ENCODE measurements at places on chromosomes 6 and 20. TPM values are rescaled to one million over a fixed set of nuclear protein-coding genes. Genes with fewer than 3 reads are reported as not detected.

The C6orf118 gene
- total RNA-seq = 0.04 TPM

The ADGB gene
- total RNA-seq = not detected

The CTAGE9 gene
- not detected for total RNA-seq

The BACH2 gene
- total RNA-seq = 5.0 TPM

The CALHM4 gene
- not detected for total RNA-seq

The KIZ gene
- total RNA-seq = 11.4 TPM

The C6orf163 gene
- 0.55 TPM for total RNA-seq

The SUMO4 gene
- not detected for total RNA-seq

The PTCRA gene
- total RNA-seq = not detected

The ZNF217 gene
- total RNA-seq = 40.0 TPM

The NMBR gene
- total RNA-seq = not detected

The LPIN3 gene
- 18.2 TPM for total RNA-seq

- DNase-seq = no peak
Measured at GRCh38 chr6:130935978-130936377, 108.8 kb downstream of the SMLR1 start.

DNA sequence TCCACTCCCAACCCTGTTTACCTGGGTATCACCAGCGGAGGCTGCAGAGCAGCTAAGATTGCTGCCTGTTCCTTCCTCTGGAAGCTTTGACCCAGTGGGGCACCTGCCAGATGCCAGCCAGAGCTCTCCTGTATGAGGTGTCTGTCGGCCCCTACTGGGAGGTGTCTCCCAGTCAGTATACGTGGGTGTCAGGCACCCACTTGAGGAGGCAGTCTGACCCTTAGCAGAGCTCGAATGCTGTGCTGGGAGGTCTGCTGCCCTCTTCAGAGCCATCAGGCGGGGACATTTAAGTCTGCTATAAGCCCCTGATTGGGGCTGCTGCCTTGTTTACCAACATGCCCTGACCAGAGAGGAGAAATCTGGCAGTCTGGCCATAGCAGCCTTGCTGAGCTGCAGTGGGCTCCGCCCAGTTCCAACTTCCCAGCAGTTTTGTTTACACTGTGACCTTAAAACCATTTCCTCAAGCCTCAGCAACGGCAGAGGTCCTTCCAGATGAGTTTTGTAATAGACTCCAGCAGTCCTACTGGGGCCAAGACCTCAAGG is 2.8 kb downstream of the RAET1E start:
- DNase-seq = no peak

DNA sequence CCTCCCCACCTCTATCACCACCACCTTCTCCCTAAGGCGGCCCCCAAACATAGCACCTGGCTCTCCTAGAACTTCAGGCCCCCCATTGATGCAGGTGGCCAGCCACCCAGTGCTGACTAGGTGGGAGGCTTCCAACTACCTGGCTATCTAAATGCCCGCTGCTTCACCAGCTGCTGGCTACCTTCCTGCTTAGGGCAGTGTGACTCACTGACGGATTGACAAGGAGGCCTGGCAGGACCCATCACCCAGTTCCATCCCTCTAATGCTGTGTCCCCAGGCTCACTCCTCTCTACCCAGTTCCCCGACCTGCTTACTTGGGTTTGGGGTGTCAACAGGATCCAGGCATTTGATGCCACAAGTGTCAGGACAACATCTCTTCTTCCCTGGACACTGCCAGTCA is 1.1 kb downstream of the SLPI start:
- no peak for DNase-seq

DNA sequence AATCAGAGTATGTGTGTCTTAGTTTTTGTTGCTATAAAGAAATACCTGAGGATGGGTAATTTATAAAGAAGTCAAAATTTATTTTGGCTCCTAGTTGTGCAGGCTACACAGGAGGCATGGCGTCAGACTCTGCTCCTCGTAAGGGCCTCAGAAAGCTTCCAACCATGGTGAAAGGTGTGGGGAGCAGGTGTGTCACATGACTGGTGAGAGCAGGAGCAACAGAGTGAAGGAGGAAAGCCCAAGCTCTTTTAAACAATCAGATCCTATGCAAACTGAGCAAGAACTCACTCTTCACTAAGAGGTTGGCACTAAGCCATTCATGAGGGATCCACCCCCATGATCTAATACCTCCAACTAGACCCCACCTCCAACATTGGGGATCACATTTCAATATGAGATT is 1524.3 kb downstream of the HACE1 start:
- no peak for DNase-seq

DNA sequence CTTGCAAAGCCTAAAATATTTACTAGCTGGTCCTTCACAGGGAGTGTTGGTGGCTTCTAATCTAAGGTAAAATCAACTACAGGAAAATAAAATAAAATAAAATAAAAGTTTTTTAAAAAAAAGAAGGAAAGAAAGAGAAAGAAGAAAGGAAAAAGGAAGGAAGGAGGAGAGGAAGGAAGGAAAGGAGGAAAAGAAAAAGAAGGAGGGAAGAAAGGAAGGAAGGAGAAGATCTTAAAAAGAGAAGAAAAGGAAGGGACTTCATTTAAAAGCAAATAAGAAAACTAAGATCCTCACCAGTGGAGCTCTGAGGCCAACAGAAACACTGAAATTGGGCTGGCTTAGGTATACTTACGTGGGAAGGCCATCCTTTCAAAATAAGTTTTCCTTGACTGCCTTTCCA is 178.4 kb downstream of the TSHZ2 start:
- DNase-seq = no peak

DNA sequence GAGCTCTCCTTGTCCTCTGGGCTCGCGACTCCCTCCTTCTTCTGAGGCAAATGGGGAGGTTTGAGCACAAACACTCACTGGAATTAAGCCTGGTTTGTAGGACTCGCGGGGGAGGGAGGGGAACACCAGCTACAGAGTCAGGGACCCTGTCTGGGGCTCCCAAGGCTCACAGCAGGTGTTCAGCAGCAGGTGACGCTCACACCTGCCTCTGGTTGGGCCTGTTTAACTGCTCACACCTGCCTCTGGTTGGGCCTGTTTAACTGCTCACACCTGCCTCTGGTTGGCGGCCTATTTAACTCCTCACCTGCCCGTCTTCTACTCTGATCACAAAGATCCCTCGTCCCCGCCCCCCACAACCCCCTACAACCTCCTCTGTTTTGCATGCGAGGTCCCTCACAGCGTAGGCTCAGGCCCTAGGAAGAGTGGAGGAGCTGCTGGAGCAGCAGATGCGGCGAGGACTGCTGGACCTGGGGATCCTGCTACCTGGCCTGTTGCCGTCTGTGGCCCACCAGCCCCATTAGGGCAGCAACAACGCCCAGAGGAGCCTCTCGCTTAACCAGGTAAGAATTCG is 181.9 kb downstream of the ERMARD start:
- no peak for DNase-seq

- DNase-seq = no peak
Measured at GRCh38 chr20:57821935-57822334, 112.1 kb upstream of the PMEPA1 start.

GRCh38 chr6:99485395-99485773 is 29.8 kb downstream of the USP45 start:
- DNase-seq = no peak

DNA sequence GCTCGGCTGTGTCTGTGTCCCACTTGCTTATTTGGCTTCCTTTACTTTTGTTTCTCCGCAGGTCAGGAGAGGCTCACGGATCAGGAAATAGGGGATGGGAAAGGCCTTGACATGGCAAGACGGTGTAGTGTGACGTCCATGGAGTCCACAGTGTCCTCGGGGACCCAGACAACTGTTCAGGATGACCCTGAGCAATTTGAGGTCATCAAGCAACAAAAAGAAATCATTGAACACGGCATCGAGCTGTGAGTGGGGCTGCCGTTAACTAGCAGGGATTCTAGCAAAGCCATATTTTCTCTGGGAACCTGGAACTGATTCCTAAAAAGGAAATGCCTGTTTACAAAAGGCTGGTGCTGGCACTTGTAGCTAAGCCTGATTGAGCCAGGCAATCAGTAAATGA is 54.4 kb downstream of the ARFGEF2 start:
- DNase-seq = no peak

GRCh38 chr20:40181676-40182075 is 507.4 kb downstream of the MAFB start:
- no peak for DNase-seq

GRCh38 chr6:139251045-139251690 is 40.6 kb downstream of the TXLNB start:
- DNase-seq = no peak

DNA sequence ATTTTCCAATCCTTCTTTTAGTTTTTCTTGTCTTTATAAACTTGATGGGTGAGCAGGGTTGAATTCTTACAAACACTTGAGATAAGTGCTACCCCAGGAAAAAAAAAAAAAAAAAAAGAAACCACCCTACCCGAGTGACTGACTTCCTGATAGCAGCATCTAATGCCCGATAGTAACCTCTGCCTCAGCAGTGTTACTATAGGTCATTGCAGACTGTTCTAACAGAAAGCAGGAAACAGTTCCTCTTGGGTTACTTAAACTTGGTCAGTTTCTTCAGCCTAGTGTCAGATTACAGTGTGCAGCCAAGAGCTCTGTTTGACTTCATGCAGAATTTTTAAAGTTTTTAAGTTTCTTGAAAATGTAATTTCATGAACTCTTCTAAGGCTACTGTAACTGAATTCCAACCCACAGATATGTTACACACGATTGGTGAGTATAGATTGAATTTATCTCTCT is 2.1 kb downstream of the MYLIP start:
- peak; percentile 58 for DNase-seq
